Mucosa of descending colon (tissue), 3 donors: ENCODE measurements at places on chromosomes 6 and 20. TPM values are rescaled to one million over a fixed set of nuclear protein-coding genes. Genes with fewer than 3 reads are reported as not detected.

GRCh38 chr6:85494547-85495536 lies 45.0 kb downstream of the NT5E start:
- no peak for DNase-seq

DNA sequence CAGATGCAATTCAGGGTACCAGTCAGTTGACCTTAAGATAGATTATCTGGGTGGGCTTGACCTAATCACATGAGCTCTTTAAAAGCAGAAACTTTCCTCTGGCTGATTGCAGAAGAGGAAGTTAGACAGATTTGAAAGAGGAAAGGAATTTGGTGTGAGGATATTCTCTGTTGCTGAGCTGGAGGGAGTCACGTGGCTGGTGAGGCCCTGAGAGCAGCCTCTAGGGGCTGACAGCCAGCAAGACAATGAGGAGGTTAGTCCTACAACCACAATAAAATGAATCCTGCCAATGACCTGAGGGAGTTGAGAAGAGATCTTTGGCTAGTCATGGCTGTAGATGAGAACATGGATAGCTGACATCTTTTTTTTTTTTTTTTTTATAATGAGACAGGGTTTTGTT lies 87.0 kb upstream of the B3GAT2 start:
- DNase-seq = no peak

DNA sequence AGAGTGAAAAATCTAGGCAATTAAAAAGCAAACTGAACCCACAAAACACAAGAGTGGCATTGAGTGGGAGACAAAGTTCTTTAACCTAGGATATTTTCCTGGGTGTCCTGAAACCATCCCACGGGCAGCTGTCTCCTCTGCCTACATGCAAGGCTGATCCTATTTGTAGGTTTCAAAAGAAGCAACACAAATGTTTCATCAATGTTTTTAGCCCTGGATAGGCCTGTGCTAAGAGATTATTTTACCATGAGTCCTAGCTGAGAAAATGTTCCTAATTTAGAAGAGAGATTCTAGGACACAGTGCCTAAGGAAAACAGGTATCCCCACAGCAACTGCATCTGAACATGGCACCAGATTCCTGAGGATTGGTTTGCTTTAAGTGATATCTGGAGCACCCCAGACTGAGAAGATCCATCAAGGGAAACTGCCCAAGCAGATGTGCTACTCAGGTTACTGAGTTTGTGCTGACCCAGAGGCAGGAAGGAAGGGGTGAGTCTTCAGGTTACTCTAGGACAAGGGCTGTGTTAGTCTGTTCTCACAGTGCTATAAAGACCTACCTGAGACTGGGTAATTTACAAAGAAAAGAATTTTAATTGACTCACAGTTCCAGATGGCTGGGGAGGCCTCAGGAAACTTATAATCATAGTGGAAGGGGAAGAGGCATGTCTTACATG lies 111.6 kb upstream of the UST start:
- DNase-seq = no peak

DNA sequence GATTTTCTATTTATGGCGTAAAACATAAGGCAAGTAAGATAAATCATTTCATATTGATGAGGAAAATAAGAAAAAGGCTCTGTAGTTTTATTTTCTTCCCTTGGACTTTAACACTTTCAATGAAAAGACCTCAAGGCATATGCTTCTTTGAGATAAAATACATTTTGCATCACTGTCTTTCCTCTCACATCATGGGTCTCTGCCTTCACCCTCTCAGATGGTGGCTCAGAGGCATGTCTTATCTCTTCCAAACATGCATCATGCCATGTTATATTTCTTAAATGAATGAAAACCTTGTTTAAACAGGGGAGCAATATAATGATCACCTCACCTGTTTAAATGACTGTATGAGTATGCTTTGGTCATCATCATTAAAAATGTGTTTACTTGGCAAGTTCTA lies 59.3 kb downstream of the PRL start:
- no peak for DNase-seq

CALHM5 gene
- total RNA-seq = 0.72 TPM

MRPS10 gene
- 31.5 TPM for total RNA-seq

DNA sequence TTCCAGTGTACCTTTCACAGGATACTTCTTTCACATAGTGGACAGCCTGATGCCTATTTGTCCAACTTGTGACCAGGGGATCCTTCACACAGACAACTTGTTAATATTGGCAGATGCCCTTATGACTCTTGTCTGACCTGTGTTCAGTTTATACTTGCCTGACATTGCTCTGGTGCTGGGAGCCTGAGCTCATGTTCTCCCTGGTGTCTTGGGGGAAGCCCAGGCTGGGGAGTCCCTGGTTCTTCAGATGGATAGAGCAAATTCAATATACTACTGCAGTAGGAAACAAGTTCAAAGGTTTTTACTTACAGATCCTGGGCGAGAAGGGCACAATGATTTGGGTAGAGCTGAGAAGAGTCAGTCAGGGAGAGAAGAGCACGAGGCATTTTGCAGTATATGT lies 76.1 kb downstream of the NKAIN2 start:
- no peak for DNase-seq

- DNase-seq = no peak
These were observed 230.8 kb downstream of the PAX1 start for GRCh38 chr20:21936261-21936660.

NT5E gene
- total RNA-seq = 29.0 TPM

GRCh38 chr20:53157443-53158408 lies 185.6 kb downstream of the TSHZ2 start:
- peak; percentile 83 for DNase-seq

- DNase-seq = no peak
These were observed 62.7 kb downstream of the TMEM170B start for GRCh38 chr6:11600251-11600650.

GNAS-AS1 gene
- 1.4 TPM for total RNA-seq

OPN5 gene
- not detected for total RNA-seq

DNA sequence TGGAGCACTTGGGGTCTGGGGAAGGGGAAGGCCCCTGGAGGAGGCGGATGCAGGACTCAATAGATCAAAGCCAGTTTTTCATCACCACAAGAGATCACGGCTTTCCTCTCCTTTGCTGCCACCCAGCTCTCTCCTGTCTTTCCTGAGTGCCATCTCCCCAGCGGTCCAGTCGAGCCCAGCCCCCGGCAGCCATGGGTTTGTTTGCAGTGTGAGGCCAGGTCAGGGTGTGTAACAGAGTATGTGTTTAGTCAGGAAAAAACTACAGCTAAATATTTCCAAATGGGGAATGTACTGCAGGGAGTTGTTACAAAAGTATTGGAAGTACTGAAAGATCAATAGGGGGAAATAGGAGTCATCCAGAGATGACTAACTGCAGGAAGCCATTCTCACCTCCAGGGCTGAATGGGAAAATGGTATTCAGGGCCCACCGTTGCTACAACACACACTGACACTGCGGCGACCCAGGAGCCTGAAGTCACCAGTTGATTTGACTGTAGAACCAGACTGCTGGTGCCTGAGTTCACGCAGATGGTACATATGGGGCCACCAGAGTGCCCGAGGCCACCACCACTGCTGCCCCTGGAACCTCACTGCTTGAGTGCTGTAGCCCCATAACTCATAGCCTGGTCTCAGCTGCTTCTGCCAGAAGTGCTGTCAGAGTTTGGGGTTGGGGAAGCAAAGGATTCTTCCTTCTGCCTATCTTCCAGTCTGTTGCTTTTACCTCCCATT lies 23.6 kb upstream of the FANCE start:
- DNase-seq = no peak

DNA sequence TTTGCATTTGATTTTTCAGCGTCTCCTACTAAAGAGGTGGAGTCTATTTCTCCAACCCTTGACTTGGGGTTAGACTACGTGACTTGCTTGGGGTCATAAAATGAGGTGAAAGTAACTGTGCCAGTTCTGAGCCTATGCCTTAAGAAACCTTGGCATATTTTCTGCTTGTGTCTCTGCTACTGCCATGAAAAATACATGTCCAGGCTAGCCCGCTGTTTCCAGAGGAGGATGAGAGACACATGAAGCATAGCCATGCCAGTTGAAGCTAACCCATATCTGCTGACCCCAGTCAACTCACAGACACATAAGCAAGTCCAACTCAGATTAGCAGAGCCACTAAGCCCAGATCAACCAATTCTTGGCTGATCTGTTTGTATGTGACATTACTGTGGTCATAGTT lies 38.7 kb downstream of the SCP2D1 start:
- no peak for DNase-seq

OR2J3 gene
- not detected for total RNA-seq

GRCh38 chr6:168238159-168238909 lies 81.2 kb downstream of the DACT2 start:
- no peak for DNase-seq

NEU1 gene
- total RNA-seq = 65.7 TPM

DNA sequence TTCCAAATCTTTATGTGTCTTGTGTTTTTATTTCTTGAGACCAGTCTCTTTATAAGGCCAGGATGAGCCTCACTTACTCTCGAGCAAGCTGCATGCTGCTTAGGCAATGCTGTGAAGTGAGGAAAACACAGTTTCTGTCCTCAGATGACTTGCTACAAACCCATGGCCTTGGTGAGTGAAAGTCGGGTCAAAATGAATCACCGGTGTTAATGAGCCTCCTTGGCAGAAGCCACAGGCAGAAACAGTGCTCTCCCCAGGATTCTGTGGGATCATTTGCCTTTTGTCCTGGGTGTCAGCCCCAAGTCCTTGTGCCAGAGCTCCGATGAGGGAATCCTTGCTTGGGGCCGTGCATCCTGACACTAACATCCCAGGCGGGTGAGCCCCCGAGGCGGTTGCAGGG lies 482.5 kb downstream of the QKI start:
- no peak for DNase-seq

- DNase-seq = no peak
These were observed 11.2 kb downstream of the CNBD2 start for GRCh38 chr20:35979544-35979943.

- no peak for DNase-seq
These were observed 5.1 kb downstream of the SEMG2 start for GRCh38 chr20:45226287-45226686.

PI3 gene
- 294 TPM for total RNA-seq

DNA sequence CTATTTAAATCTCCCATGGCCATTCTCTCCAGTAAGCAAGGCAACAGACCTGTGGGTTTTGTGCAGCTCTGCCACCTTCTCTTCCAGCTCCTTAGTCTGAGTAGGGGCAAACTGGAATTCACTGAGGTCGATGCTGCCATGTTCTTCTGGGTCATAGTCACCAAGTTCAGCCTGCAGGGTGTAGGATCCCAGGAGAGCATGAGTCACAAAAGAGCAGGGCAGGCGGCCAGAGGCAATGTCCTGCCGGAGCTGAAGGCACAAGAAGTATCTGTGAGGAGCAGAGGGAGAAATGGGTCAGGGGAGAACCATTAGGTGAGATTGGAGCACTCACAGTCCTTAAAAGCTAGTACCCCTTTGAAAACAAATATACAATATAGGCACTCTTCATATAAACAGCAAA lies 73.7 kb downstream of the SMLR1 start:
- DNase-seq = no peak

- no peak for DNase-seq
These were observed 3.1 kb downstream of the CD93 start for GRCh38 chr20:23082846-23083552.

DNA sequence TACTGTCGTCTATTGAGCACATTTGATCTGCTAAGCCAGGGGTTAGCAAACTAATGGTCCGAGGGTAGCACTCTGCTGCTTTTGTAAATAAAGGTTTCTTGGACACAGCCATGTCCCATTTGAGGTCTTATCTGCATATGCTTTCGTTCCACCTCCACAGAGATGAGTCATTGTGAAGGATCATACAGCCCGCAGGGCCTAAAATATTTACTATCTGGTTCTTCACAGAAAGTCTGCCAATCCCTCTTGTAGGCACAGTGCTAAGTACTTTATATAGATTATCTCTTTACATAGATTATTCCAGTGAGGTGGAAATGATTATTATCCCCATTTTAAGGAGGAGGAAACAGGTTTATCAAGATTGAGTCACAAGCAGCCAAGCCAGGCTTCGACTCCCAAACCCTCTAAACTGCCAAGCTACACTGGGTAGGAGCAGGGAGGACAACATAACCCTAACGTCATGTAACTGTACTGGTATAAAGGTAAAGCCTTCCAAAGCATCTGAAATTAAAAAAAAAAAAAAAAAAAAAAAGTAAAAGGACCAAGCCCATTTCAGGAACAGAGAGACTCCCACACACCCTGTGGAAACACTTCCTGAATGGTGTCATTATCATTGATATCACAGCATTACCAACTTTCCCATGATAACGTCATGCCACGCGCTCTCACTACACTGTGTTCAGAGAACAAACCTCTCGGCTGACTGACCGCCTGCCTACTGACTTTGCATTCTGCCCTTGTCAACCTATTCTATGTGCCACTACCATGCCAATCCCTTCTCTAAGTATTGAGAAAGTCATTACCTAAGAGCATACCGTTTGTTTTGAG lies 101.0 kb downstream of the KIF16B start:
- peak; percentile 23 for DNase-seq

- DNase-seq = no peak
These were observed 21.6 kb downstream of the EYA4 start for GRCh38 chr6:133262804-133263203.

DNA sequence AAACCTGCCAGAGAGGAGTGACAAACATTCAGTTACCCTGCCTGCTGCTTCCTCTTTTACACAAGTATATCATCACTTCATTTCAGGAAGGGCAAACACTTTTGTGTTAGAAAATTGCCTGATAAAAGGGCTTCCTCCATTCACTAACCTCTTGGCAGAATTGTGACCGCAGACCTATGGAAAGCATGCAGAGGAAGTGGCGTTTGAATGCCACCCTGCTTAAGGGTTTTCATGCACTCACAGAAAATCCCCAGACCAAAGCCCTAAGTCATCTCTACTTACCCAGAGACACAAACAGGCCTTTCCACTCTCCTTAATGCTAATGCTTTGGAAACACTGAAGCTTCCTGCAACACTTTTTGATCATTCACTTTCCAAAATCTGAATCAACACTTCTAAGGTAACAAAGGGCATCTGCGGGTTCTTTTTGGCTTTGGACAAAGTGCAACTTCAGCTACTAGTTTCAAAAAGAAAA lies 22.1 kb upstream of the RALGAPA2 start:
- DNase-seq = no peak

DNA sequence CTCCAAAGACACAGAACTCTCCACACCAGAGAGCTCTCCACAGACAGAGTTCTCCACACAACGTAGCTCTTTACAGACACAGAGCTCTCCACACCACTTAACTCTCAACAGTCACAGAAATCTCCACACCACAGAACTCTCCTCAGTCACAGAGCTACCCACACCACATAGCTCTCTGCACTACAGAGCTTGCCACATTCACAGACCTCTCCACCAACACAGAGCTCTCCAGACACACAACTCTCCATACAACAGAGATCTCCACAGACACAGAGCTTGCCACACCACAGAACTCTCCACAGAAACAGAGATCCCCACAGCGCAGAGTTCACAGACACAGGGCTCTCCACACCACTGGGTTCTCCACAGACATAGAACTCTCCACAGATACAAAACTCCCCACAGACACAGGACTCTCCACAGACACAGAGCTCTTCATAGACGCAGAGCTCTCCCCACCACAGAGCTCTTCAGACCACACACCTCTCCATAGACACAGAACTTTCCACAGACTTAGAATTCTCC lies 52.5 kb downstream of the ERMARD start:
- DNase-seq = no peak
